ENCODE measurements at places on chromosomes 2 and 18.

DNA sequence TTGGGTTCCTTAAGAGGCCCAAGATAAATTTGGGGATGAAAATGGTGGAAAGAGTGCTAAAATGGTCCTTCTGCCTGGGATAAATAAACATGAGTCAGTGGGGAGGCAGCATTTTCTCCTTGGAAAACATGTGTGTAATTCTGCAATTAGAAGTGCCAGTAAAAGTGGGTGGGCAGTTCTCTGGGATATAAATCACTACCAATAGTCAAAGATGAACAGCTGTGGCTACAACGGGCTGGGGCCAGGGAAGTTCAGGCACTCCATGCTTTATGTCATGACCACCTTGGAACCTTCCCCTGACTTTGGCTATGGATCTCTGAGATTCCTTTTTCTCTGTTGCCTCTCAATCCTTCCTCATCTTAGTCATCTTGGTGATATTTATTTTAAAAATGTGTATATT is 56.5 kb upstream of the CYRIA start:
- DNase-seq = no peak

- DNase-seq = no peak
These were observed 112.3 kb downstream of the TNS1 start for GRCh38 chr2:217890445-217890844.

DNA sequence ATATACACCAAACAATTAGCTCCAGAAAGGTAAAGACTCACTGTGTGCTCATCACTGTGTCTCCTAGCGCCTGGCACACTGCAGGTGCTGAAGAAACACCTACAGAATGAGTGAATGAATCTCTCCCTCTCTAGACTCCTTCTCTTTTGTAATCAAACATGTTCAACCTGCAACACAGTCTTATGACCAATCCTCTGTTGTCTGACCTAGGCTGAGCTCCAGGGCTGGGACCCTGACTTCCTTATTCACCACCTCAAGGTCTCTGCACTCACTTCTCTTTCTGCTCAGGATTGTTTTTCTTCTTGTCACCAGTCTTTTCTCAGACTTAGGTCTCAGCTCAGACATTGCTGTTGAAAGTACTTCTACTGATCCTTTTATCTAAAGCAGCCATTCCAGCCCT is 9.8 kb downstream of the CKAP2L start:
- no peak for DNase-seq

- no peak for DNase-seq
These were observed 54.6 kb downstream of the TTC39C start for GRCh38 chr18:24068945-24069693.

- peak; percentile 16 for DNase-seq
These were observed 800 bp downstream of the IL1RL2 start for GRCh38 chr2:102187496-102188150.

DNA sequence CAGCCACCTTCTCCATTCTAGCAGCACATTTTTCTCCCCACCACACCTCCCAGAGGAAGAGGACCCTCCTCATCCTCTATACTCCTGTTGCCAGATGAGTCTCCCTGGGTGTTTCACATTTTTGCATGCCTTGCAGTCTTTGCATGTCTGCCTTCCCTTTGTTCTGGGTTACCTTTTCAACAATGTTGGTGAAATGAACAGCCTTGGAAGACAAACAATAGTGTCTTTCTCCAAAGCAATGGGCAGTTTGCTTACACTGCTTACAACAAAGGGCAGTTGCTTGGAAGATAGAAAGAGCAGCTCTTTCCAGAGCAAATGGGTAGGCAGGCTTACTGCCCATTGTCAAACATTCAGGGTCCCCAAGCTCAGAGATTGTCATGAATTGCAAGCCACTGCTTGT is 14.5 kb upstream of the SEH1L start:
- DNase-seq = no peak

- DNase-seq = peak; percentile 76
These were observed 22.4 kb downstream of the CYP27C1 start for GRCh38 chr2:127197475-127198385.

DNA sequence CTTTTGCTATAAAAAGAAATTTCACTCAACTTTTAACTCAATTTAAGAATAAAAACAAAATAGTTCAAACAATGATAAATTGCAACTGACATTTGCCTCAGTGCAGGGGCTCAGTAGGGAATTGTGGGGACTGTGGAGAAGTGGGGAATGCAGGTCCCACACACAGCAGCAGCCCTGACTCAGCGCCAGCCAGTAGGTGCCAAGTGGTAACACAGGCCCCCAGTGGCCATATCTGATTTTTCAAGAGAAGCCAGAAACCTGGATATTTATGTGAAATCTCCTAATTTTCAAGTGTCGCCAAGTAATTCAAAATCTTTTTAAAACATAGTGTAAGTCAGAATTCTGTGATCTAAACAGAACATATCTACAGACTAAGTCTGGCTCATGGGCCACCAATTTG is 186.3 kb downstream of the EN1 start:
- DNase-seq = no peak

- no peak for DNase-seq
These were observed 988 bp upstream of the KANSL1L start for GRCh38 chr2:210172219-210172575.

- DNase-seq = no peak
These were observed 958.7 kb downstream of the BCL11A start for GRCh38 chr2:59594671-59595222.

GRCh38 chr2:29074411-29074810 is at the start of gene PCARE:
Gene PCARE, minus strand, starts transcription at chr2:29074523. Its CDS starts 262 bp downstream, at chr2:29074261.
- DNase-seq = no peak

DNA sequence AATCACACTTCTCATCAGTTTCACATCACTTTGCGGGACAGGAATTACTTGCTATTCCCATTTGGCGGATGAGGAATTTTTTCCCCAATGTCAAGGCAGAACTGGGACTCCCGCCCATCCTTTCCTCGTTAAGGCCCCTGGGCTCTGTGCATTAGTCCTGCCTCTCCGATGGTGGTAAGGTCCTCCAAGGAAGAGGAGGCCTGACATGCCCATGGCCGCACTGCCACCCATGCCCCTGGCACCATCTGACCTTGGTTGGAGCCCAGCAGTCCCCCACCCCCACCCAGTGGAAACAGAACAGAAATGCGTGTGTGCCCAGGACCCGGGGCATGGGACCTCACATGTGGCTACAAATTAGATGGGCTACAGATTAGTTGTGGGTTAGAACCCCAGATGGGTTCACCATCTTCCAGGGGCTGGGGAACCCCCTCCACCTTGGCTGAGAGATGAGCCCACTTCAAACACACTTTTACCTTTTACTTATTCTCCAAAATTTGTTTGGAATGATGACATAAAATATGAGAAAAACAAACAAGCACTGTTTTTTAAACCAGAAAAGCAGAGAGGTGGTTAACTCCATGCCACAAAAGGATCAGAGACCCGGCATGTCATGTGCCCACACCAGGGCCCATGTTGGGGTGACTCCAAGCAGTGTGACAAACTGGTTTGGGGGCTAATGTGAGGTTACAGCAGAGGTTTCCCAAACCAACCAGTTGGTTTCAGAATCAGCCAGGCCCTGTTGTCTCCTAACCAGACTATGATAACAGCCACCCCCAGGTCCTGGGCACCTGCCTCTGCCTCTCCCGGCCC is 11.0 kb upstream of the DUSP2 start:
- no peak for DNase-seq

- DNase-seq = no peak
These were observed 9.4 kb upstream of the PRLH start for GRCh38 chr2:237556773-237557632.

DNA sequence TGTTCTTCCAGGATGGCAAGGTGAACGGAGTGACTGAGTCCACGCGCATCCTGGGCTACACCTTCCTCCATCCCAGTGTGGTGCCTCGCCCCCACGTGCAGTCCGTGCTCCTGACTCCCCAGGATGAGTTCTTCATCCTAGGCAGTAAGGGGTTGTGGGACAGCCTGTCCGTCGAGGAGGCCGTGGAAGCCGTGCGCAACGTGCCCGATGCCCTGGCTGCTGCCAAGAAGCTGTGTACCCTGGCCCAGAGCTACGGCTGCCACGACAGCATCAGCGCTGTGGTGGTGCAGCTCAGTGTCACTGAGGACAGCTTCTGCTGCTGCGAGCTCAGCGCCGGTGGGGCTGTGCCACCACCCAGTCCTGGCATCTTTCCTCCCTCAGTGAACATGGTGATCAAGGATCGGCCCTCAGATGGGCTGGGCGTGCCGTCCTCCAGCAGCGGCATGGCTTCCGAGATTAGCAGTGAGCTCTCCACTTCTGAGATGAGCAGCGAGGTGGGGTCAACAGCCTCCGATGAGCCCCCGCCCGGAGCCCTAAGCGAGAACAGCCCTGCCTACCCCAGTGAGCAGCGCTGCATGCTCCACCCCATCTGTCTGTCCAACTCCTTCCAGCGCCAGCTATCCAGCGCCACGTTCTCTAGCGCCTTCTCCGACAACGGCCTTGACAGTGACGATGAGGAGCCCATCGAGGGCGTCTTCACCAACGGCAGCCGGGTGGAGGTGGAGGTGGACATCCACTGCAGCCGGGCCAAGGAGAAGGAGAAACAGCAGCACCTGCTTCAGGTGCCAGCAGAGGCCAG is 263.1 kb downstream of the PHLPP1 start:
- no peak for DNase-seq

- no peak for DNase-seq
These were observed 847.2 kb downstream of the TDRD15 start for GRCh38 chr2:21970971-21971370.

DNA sequence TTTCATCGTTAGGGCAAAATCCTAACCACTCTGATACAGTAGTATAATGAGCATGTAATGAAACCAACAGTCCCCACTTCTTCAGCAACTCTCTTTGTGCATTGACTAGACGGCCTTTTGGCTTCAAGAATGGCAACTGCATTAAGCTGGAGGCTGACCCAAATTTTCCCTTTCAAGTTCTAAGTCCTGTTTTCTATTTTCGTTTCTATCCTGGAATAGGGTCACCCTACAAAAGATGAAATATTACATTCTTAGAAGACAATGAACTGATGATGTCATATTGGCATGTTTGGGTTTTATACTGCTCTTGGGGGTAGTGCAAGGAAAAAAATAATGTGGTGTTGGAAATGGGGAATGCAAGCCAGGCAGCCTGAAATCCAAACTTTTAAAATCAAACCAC is 254.4 kb downstream of the ETAA1 start:
- DNase-seq = no peak

DNA sequence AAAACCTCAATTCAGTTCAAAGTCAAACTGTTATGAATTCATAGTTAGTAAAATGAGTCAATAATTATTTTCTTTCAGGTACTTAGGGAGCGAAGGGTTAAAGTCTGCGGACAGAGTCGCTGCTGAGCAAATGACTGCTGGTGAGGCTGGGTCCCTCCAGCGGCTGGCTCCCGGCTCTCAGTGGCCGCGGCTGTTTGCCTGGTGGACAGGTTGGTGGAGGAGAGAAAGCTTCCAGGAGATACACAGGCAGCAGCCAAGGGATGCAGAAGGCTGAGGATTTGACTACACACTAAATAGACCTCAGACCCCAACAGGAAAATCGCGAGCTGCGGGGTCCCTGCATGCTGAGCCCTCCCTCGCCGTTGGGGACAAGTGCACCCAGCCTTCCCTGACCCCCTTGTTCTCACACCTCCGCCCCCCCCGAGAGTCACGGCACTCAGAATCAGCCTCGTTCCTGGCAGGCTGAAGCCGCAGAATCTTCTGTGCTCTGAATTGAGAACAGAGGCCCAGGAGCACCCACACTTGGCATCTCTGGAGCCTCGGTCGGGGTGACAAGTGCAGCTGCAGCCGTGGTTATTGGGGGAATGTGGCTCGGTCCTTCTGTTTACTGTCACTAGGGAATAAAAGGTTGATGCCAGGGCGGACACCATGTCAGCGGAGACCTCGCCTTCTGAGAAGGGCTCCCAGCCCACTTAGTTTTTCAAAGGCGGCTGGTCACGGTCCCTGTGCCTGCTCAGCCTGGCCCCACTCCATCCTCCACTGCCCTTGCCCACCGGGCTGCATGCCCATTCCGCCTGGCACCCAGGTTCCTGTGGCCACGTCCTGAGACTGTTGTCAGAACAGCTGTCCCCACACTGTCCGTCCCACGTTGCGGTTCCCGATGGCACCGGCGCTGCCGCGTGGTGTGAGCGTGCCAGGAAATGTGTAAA is 74.0 kb downstream of the SLC66A2 start:
- no peak for DNase-seq

DNA sequence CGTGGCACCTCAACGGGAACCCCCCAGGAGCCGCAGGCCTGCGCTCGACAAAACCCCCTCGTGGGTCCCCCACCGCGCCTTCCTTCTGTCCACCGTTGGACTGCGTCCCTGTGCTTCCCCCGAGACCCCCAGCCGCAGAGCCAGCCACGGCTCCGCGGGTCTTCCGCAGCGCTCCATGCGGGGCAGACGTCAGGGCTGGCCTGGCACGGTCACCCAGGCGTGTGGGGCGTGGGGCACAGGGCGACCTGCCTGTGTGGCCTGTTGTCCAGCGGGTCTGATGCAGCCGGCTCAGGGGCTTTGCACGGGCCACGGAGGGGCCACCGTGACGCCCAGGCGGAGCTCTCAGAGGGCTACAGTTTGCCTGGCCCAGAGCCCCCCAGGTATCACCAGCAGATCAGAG is 11.0 kb downstream of the NFATC1 start:
- DNase-seq = no peak

- DNase-seq = no peak
These were observed 7.0 kb upstream of the ALPK2 start for GRCh38 chr18:58635891-58636290.
